ENCODE measurements at places on chromosomes 2 and 18. TPM values are rescaled to one million over a fixed set of nuclear protein-coding genes. Genes with fewer than 3 reads are reported as not detected.

ERMN gene
- not detected for total RNA-seq

MLPH gene
- total RNA-seq, result 5.3 TPM

MSH2 gene
- total RNA-seq, result 10.7 TPM

ACMSD gene
- not detected for total RNA-seq

PTH2R gene
- not detected for total RNA-seq

HOXD9 gene
- 1.1 TPM for total RNA-seq

PLGLB1 gene
- 0.64 TPM for total RNA-seq

RNF144A gene
- total RNA-seq, result 5.5 TPM

OSBPL6 gene
- total RNA-seq, result 6.5 TPM

ANKRD30B gene
- total RNA-seq, result not detected

AQP12A gene
- total RNA-seq, result not detected

RTKN gene
- 18.3 TPM for total RNA-seq

HAAO gene
- total RNA-seq, result 4.1 TPM

OXER1 gene
- 0.40 TPM for total RNA-seq

NEB gene
- total RNA-seq, result 1.7 TPM

NEU2 gene
- not detected for total RNA-seq

TLK1 gene
- total RNA-seq, result 28.9 TPM

DPYSL5 gene
- total RNA-seq, result not detected

CABYR gene
- 1.4 TPM for total RNA-seq

CTLA4 gene
- total RNA-seq, result 0.52 TPM

KCNJ3 gene
- total RNA-seq, result not detected

CD28 gene
- 0.28 TPM for total RNA-seq

SIX3 gene
- total RNA-seq, result not detected

Data from esophagus mucosa (tissue), 1 donor.